ENCODE measurements at places on chromosomes 16 and 17.

- DNase-seq: no peak
These were observed 25.0 kb downstream of the ZNF469 start for GRCh38 chr16:88407807-88408206.

DNA sequence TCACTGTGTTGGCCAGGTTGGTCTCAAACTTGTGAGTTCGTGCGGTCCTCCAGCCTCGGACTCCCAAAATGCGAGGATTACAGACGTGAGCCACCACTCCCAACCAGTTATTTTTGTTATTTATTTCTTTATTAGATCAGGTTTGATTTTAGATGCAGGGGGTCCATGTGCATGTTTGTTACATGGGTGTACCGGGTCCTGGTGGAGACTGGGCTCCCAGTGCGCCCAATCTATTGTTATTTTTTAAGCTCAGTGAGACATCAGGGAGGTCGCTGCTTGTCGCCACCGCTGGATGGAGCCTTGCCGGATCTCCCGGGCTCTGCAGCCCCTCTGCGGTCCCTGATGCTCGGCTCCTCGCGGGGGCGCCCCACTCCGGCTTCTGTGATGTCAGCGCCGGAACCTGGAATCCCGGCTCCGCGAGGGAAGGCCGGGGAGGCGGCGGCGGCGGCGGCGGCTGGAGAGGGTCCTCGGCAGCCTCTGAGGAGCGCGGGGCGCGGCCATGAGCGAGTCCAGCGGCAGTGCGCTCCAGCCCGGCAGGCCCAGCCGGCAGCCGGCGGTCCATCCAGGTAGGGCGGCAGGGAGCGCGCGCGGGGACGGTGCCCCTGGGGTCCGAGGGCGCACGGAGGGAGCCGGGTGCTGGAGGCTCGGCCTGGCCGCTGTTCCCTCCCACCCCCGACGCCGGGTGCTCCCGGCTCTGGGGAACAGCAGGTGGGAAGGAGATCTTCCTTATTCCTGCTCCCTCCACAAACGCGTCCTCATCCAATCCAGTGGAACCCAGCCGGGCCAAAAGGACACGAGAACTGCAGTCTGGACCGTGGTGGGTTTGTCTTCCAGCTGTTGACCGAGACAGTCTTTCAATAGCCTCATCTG lies at the start of gene TMC7:
Gene TMC7, plus strand, starts transcription at position 370 of the 870 bp plus-strand sequence. Its CDS starts 130 bp downstream, at position 500.
- DNase-seq: no peak

DNA sequence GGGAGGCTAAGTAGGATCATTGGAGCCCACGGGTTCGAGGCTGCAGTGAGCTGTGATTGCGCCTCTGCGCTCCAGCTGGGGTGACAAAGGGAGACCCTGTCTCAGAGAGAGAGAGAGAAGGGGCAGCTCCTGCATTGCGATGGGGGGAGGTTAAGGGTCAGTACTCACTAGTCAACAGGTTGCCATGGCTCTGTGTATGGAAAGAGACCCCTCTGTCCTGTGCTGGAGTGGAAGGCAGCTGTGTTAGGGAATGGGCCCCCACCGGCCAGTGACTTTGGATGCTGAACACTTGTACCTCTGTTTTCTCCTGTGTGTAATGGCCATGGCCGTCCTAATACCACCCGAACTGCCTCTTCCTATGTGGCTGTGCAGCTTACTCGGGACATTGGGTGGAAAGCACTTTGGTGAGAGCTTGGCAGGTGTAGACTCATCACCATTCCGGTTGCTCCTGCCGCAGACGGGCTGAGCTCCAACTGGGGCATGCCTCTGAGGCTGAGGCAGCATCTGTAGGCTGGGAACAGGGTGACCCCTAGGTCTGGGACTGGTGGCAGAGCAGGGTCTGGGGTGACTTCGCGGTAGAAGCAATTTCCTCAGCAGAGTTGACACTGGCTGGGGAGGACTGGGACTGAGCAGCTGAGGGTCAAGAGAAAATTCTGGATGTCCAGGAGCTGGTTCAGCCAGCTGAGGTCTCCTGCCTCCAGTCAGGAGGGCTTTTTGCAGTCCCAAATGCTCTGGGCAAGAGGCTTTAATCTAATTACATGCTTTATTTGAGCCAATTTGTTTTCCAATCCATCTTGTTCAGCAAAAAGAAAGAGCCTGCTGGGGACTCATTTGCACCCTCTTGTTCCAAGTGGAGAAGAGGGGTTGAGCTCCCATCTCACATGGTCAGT lies 184.5 kb downstream of the NTN1 start:
- DNase-seq: no peak

DNA sequence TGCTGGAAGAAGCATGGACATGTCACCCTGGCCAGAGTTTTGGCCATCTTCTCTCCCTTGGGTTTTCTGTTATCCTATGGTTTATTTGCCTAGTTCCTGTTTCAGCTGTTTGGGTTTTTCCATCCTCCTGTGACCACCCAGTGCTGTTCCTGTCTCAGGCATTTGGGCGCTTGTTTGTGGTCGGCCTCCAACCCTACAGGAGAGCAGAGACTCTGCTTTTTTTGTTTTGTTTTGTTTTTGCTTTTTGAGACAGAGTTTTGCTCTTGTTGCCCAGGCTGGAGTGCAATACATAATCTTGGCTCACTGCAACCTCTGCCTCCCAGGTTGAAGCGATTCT lies 3.3 kb upstream of the ZC3H7A start:
- no peak for DNase-seq

- DNase-seq: no peak
These were observed 147.4 kb upstream of the RPH3AL start for GRCh38 chr17:499951-500461.

GRCh38 chr17:57478478-57479250 lies 222.3 kb downstream of the MSI2 start:
- DNase-seq: no peak

GRCh38 chr16:3129137-3130131 lies 5.4 kb upstream of the ZNF213 start:
- peak; percentile 44 for DNase-seq

- no peak for DNase-seq
These were observed 74.6 kb downstream of the KSR1 start for GRCh38 chr17:27530764-27531391.

GRCh38 chr17:72349491-72349995 lies 228.7 kb downstream of the SOX9 start:
- DNase-seq: no peak

DNA sequence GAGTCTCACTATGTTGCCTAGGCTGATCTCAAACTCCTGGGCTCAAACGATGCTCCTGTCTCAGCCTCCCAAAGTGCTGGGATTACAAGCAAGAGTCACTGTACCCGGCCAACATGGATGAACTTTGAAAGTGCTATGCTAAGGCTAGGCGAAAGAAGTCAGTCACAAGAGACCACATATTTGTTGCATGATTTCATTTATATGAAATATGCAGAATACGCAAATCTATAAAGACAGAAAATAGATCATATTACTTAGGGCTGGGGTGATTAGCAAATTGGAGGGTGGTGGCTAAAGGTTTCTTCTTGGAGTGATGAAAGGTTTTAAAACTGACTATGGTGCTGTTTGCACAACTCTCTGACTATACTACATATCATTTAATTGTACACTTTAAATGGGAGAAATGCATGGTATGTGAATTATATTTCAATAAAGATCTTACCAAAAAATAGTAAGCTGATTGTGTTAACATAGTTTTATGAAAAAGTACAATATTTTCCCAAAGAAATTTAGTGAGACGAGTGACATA lies 1.2 kb upstream of the FLYWCH1 start:
- DNase-seq: no peak

- DNase-seq: no peak
These were observed 28.8 kb downstream of the TMEM92 start for GRCh38 chr17:50303051-50303450.

DNA sequence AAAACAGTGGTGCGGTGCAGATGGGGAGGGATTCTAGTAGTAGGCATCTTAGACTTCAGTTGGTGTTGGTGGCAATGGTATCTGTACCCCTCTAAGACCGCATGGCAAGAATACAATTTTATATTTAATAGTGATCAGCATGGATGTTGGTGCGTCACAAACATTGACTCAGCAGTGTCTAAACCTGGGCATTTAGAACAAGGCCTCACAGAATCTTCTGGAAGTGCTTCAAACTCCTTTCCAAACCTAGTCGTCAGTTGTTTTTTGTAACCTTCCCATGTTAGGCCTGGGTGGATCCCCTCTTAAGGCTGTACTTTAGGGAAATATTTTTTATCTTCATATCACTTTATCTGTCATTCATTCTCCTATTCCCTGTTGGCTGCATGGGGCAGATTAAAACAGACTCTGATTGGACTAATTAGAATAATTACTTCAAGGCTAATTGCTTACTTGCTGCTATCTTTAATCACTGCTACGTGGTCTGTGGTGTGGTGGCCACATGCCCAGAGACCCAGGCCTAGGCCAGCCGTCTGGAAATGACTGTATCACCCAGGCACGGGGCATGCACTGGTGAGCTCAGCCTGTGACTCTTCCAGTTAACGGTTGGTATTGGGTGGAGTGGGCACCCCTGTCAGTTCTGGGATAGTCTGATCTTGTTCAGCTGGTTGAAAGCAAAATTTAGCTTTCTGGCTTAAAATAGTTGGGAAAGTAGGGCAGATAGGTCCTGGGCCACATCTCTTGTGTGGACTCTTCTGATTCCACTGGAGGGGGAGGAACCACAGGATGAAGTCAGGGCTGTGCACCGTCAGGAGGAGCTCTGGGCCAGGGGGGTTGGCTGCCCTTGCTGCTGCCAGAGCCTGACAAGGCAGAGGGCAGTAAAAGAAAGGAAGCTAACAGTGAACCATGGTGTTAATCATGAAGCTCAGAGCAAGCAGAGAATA lies 4.5 kb downstream of the ALKBH5 start:
- no peak for DNase-seq

- no peak for DNase-seq
These were observed 26.4 kb upstream of the TAOK1 start for GRCh38 chr17:29363716-29364115.

GRCh38 chr17:48629411-48629759 lies 3.2 kb upstream of the HOXB9 start:
- no peak for DNase-seq
